ENCODE measurements at places on chromosomes 5 and 9.
A peak's percentile ranks its signal among the peaks of the same experiment; 100 is the strongest.

DNA sequence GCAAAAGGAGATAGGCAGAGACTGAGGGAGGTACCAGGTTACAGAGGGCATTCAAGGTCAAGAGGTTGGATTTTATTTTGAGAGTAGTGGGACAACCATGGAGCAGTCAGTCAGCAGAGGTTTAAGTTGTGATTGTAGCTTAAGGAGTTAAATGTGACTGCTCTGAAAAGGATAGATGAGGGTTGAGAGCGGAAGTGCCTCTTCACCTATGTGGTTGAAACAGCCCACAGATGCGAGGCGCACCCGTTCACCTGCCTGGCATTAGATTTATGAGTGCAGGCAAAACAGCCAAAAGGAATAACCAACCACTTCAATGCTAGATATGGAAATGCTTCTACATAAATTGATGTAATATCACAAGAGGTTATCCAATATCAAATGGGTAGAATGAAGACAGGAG is 8.4 kb downstream of the ZNF474 start:
- no peak for DNase-seq

DNA sequence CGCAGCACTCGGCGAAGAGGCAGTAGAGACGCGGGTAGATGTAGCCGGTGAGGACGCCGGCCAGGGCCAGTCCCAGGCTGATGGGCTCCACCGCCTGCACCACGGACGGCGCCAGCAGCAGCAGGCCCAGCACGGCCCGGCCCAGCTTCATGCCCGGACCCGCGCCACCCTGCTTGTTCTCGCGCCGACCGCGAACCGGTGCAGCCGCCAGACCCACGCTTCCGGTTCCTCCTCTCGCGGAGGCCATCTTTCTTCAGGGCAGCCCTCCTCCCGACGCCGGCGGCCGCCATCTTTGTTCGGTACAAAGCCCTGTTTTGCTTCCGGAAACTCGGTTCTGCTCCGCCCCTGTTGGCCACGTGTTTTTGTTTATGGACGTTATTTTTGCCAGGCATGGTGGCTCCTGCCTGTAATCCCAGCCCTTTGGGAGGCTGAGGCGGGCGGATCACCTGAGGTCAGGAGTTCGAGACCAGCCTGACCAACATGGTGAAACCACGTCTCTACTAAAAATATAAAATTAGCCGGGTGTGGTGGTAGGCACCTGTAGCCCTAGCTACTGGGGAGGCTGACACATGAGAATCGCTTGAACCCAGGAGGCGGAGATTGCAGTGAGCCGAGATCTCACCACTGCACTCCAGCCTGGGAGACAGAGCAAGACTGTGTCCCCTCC is at the start of gene TOR1A:
Gene TOR1A (minus strand): TSS at position 202 of the 667 bp plus-strand sequence. CDS start 51 bp downstream, at position 151.
- peak; percentile 88 for DNase-seq

GRCh38 chr5:137932800-137933199 is 43.5 kb downstream of the PKD2L2 start:
- no peak for DNase-seq

- no peak for DNase-seq
Measured at GRCh38 chr5:175682664-175683063, 24.8 kb downstream of the HRH2 start.

DNA sequence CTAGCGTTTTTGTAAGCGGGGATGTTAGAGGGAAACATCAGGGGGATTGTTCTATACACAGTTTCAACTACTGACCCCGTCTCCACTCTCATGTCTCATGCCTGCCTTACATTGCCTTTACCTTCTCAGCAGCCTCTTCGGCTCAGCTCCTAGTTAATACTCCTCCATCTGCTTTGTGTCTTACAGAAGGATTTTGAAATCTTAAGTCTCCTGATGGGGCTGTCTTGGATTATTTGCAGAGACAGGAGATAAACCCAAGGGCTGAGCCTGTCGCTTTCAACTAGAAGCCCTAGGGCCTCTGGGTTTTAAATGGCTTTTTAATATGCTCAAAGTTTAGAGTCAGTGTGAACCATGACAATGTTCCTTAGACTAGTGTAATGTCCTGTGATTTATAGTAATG is 161.5 kb downstream of the CARTPT start:
- DNase-seq, result no peak

DNA sequence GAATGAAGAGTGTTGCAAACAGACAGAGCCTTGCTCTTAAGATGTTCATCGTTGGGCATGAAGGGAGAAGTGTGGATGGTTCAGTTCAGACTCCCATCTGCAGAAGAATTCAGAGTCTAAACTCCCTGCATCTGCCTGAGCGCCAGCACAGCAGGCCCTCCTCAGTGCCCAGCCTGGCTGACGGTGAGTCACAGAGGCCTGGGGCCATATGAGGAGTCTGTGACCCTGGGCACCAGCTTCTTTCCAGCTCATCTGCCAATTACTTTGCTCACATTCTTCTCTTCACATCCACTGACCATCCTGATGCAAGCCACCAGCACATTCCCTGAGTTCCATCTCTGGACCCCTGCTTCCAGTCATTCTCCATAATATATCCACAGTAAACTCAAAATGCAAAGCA is 401.1 kb upstream of the TRPC7 start:
- DNase-seq, result no peak

DNA sequence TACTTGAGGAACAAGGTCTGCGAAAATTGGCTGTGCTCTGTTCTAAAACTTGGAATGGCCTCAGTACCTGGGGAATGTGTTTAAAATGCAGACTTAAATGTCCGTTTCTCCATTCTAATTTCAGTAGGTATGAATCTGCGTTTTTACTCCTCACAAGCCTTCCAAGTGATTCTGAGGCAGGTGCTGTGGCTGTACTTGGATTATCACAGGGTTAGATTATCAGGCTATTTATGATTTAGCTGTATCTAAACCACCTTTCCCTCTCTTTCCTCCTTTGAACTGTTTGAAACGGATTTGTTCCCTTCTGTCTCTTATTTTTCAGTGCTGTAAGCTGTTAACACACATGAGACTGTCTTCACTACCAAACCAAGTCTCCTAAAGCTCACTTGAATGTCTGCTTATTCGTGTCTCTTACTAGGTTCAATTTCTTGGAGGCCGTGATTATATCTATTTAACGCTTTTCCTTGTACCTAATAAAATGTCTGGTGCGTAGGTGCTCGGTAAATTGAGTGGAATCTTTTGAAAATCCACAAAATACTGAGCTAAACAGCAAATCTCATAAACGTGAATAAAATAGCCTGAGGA is 714 bp upstream of the CETN3 start:
- no peak for DNase-seq

GRCh38 chr5:44260793-44261192 is 128.4 kb downstream of the FGF10 start:
- no peak for DNase-seq

GRCh38 chr9:89902450-89903140 is 297.8 kb downstream of the GADD45G start:
- DNase-seq, result no peak

GRCh38 chr5:152649609-152650008 is 244.5 kb upstream of the NMUR2 start:
- DNase-seq, result no peak

GRCh38 chr9:131824155-131824594 is 84.3 kb upstream of the RAPGEF1 start:
- DNase-seq, result no peak

- no peak for DNase-seq
Measured at GRCh38 chr5:1529498-1529897, 5.7 kb upstream of the LPCAT1 start.

DNA sequence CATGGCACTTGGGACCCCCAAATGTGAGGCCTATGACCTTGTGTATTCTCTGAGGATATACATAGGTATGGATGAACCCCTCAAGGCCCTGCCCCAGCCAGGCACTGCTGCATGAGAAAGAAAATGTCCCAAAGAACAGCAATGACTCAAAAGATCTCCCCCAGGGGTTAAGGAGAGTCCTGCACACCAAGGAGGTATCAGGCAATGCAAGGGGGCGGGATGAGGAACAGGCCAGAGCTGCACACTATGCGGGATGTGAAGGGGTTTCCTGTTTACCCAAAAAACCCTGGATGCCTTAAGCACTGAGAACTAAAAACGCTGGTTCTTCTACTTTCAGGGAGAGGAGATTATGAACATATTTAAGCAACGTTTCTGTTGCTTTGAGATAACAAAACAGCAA is 3.4 kb downstream of the RAPGEF1 start:
- DNase-seq, result no peak

Measured in stimulated activated naive CD8-positive, alpha-beta T cell treated with anti-CD3 and anti-CD28 coated beads, Interleukin-15, amount 100 ng/mL, for 72 hours (primary cell).